Urothelium cell line (cell line): ENCODE measurements at places on chromosomes 5 and 9.

- DNase-seq = no peak
Observed at GRCh38 chr5:75189353-75189752, 47.3 kb downstream of the ANKRD31 start.

DNA sequence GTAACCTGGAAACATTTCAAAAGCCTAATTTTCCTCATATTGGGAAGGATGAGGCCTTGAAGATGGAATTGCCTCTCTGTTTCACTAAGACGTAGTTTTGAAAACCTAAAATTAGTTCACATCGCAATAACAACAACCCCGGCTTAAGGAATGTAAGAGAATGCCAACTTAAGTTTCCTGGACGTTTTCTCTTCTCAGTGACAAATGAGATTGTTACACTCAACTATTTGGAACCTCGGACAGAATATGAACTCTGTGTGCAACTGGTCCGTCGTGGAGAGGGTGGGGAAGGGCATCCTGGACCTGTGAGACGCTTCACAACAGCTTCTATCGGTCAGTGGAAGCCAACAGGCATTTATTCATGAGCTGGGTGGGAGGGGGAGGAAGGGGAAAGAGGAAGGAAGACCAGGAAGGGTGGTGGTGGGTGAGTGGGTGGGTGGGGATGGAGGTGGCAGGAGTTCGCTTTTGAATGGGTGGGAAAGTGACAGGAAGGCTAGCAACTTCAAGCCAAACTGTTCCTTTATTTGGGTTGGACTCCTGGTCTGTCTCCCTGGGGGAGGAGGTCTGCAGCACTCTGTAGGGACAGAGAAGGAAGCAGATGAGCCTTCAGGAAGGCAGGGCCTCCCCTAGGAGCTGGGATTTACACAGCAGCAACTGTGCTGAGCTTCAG lies 83.4 kb downstream of the TEK start:
- no peak for DNase-seq

DNA sequence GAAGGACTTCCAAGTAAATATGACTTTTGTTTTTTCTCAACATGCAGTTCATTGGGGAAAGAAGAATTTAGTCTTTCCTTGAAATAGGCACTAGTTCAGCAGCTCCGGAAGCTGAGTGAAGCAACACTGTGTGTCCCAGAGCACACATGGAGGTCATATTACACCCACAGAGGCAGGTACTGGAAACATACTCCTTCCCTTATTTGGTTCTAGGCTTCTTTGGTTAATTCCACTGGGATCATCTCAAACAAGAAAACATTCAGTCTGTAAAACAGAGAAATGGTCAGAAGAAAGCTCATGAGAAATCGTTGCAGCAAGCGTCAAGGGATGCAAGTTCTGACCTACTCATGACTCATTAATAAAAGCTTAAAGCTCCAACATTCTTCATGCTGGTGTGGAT lies 175.1 kb upstream of the PCSK5 start:
- no peak for DNase-seq

DNA sequence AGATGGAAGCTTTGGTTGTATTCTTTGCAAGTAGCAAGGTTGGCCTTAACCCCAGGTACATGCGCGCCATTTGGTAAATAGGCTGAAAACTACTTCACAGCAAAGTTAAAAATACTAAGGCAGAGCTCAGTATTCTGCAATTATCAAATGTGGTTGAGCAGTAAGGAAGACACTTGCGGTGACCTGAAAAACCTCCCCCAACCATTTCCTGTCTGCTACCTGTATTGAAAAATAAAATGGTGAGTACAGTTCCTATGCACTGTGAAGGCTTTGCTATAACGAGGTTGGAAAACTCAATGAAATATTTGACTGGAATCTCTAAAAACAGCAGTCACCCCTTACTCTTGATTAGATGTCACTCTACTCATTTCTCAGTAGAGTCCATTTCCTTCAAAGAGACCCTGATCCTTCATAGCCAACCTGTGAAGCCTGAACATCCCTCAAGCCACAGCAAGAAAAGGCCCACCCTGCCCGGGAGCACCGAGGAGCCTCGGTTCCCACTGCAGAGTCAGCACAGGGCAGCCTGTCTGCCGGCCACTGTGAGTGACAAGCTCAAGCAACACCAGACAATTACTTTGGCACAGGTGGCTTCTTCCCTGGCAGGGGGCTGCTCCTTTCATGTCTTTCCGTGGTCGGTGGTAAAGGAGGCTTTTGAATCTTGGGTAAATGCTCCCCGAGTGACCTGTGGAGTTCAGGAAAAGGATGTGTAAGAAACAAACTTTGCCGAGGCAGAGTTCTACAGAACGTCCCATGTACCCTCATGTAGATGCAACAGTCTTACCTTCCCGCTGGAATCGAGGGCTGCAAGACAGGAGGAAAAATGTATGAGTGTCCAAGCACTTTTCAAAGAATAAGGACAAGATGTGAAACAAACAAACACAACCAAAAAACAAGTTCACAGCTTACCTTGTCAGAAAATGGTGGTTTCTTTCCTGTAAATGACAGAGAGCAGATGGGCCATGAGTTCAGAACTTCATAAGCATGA lies 29.6 kb downstream of the C5orf58 start:
- DNase-seq = no peak

GRCh38 chr5:140565780-140566095 lies 1.1 kb downstream of the SLC35A4 start:
- no peak for DNase-seq

- DNase-seq = peak; percentile 49
Observed at GRCh38 chr5:88778736-88779135, 104.2 kb downstream of the MEF2C start.

DNA sequence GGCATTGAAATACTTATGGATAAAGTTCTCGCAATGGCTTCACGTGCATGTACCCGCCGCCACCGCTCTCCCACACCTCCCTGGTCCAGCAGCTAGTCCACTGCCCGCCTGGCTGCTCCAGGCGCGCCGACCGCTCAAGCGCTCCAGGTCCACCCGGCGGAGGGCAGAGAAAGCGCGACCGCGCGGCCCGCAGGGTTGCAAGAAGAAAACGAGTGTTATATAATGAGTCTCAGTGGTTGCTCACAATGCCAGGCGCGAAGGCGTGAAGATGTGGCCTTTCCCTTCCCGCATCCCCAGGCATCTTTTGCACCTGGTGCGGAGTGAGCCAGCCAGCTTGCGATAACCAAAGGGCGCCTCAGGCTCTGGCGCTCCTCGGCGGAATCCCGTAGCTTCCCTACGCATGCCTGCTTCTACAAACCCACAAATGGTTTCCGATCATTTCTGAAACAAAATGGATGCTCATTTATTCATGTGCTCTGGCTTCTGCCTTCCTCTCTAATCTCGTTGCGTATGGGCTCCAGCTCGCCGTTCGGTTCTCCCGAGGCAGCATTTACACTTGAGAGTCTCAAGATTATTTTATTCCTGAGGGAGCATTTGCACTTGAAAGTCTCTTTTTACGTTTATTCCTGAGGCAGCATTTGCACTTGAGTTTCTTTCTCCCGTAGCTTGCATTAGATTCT lies 25.7 kb downstream of the CDKN2A start:
- DNase-seq = no peak

DNA sequence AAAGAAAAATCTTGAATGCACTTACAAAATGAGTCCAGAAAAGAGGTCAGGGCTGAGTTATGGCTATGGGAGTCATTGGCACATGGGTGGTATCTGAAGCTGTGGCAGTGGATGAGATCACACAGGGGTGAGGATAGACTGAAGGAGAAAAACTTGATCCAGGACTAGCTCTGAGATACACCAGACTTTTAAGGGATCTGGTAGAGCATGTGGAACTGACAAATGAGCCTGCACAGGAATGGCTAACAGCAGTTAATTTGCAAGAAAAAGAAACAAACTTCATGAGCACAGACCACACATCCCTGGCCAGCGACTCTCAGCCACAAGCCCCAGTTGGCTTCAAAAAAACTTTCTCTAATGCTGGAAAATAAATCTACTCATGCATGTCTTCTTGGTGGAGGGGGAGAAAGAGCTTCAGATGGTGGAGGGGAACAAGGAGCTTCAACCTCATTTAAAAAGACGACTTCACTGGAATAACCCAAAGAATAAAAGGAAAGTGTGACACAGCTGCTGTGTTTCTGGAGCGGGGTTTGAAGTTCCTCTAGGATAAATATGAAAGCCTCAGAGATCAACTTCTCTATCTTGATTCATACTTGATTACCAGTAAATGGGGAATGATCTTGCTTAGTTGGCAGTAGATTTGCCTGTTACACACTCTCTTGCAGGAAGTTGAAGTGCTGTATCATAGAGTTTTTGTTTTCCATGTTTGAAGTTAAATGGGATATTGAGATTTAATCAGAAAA lies 33.6 kb downstream of the TNFAIP8 start:
- DNase-seq = no peak

- DNase-seq = no peak
Observed at GRCh38 chr5:44506561-44506960, 117.3 kb upstream of the FGF10 start.

- DNase-seq = no peak
Observed at GRCh38 chr5:78361631-78361993, 1.2 kb downstream of the SCAMP1 start.

GRCh38 chr9:109193974-109194556 lies 27.0 kb upstream of the FRRS1L start:
- no peak for DNase-seq

- peak; percentile 16 for DNase-seq
Observed at GRCh38 chr9:100322954-100323536, 29.7 kb downstream of the TEX10 start.

DNA sequence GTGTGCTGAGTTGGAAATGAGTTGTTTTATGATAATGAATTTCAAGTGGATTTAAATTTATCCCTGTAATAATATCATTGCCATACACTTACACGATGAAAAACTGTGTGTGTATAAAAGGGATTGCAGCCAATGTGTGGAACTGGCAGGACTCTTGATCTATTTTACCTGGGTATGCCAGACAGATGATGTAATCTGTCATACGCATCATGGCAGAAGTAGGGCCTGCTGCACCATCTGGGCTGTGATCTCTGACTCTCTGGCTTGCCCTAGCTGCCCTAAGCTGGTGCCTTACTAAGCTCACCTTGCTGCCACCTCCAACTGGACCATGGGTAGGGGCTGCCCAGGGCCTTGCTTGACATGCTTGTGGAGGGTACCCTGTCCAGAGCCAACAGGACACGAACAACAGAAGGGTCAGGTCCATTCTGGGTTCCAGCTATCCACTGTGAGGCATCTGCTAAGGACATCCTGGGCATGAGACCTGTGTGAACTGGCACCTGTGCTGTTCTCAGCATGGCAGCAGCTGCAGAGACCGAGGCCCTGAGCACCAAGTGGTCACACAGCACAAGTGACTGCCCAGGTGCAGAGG lies 184.2 kb downstream of the FSTL4 start:
- no peak for DNase-seq
